ENCODE measurements at places on chromosomes 1 and 21.
A peak's percentile ranks its signal among the peaks of the same experiment; 100 is the strongest.

GRCh38 chr1:151618470-151618869, 6.6 kb downstream of the SNX27 start:
- no peak for DNase-seq

GRCh38 chr1:119254067-119254720, 113.7 kb upstream of the WARS2 start:
- no peak for DNase-seq

DNA sequence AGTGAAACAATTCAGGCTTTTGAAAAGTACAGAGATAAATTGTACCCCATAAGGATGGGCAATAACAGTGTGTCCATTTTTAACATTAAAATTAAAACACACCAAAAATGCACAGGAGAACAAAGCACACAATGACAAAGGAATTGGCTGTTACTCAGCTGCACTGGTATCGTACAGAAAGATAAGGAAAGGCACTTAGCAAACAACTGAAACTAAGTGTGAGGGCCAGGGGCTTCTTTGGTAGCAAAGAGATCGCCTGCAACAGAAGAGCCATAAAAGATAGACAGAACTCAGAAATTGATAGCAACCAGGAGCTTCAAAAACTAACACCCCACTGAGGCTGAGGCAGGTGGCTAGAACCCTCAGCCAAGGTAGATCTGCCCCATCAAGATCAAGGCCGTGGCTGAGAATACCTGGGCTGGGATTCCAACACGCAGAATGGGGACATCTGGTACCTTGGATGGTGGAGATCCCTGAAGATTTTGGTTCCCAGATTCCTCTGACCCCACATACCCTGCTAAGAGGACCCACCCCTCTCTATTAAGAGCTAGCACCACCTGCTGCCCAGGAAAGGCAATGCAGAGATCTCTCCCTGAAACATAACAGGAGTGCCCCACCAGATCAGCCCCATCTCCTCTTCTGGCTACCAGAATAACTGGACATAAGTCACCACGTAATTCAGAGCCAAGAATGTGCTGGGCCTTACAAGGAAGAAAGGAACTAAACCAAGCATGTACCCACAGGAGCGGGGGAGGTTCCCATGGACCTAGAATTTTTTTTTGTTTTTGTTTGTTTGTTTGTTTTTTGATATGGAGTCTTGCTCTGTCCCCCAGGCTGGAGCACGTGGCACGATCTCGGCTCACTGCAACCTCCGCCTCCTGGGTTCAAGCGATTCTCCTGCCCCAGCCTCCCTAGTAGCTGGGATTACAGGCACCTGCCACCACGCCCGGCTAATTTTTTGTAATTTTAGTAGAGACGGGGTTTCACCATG, 16.2 kb downstream of the PLEKHO1 start:
- DNase-seq: peak; percentile 32

- no peak for DNase-seq
These were observed 31.9 kb upstream of the SLC19A1 start for GRCh38 chr21:45574081-45574501.

DNA sequence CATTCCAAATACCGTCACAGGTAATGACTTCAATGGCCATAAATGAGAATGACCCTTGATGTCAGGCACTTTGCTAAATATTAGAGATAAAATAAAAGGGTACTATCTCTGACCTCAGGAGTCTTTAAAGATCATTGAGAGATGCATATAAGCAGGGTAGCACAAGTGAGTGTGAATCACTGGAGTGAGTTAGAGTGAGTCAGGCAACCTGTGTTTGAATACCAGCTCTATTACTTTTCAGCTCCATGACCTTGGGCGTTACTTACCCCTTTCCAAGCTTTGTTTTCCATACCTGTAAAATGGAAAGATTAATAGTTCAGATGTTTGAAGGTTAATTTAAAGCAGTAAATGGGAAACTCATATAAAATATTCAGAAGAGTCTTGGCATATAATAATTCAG, 1058.0 kb upstream of the ADGRL4 start:
- no peak for DNase-seq
